ENCODE measurements at places on chromosomes 1 and 21.

- DNase-seq: no peak
Measured at GRCh38 chr21:33259428-33259827, 6.7 kb upstream of the IL10RB start.

DNA sequence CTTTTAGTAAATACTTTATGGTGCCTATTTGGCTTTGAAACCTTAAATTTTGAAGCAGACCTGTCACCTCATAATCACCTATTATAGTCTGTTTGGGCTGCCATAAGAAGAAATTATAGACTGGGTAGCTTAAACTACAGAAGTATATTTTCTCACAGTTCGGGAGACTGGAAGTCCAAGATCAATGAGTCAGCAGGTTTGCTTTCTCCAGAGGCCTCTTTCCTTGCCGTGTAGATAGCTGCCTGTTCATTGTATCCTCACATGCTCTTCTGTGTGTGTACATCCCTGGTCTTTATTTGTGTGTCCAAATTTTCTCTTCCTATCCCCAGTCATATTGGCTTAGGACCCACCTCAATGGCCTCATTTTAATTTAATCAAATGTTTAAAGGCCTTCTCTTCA, 518.2 kb downstream of the ADGRL2 start:
- no peak for DNase-seq

- no peak for DNase-seq
Measured at GRCh38 chr1:107920561-107920960, 44.4 kb downstream of the VAV3 start.

DNA sequence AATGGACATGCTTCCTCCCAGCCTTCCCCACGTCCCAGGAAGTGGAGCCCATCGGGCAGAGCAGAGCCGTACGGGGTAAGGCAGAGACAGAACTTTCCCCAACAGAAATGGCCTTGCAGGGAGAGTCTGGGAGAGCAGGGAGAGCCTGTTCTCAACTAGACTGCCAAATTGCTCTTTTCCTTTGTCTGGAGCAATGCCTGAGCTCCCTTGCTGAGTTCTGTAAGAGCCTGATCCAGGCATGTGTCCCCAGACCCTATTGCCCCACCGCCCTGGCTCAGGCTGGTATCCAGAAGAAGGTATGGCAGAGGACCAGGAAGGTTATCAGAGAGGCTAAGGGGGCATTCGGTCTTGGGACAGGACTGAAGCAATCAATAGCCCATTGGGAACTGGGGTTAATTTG, 79.9 kb downstream of the TMEM53 start:
- no peak for DNase-seq

DNA sequence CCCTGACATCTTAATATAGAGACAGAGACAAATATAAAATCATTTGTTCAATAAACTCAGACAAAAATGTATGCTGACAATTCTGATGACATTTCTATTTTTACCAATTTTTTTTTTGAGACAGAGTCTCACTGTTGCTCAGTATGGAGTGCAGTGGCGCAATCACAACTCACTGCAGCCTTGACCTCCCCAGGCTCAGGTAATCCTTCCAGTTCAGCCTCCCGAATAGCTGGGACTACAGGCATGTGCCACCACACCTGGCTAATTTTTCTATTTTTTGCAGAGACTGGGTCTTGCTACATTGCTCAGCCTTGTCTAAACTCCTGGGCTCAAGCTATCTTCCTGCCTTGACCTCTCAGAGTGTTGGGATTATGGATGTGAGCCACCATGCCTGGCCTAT, 13.6 kb upstream of the SIKE1 start:
- no peak for DNase-seq

GRCh38 chr1:42163536-42164503, 725 bp downstream of the GUCA2A start:
- DNase-seq: no peak

- no peak for DNase-seq
Measured at GRCh38 chr1:151920149-151920548, 10.8 kb upstream of the THEM4 start.

DNA sequence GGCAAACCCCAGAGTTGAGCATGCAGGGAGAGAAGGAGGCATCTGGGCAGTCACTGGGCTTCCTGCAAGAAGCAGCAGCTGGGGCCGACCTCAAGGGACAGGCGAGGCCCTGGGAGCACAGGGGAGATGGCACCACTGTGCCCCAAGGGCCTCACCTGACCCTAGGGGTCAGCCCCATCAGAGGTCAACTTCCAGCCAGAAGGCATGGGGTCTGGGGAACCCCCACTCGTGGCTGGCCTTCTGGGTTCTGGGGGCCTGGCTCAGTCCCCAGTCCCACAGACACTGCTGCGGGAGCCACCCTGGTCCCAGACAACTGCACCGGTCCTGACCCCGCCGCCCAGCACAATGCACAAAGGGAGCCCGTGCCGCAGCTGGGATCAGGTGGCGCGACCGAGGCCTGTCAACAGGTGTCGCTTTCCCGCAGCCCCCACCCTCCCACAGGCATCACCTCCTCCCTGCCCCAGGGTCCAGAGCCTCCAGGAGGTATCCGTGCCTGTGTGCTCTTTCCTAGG, 6.2 kb downstream of the WNT9A start:
- DNase-seq: no peak

DNA sequence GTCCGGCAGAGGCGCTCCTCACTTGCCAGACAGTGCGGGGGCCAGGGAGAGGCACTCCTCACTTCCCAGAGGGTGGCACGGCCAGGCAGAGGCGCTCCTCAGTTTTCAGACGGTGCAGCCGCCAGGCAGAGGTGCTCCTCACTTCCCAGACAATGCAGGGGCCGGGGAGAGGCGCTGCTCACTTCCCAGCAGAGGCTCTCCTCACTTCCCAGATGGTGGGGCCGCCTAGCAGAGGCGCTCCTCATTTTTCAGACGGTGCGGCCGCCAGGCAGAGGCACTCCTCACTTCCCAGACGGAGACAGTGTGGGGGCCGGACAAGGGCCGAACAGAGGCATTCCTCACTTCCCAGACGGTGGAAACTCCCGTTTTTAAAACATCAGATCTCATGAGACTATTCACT, 238.4 kb upstream of the CACYBP start:
- no peak for DNase-seq

DNA sequence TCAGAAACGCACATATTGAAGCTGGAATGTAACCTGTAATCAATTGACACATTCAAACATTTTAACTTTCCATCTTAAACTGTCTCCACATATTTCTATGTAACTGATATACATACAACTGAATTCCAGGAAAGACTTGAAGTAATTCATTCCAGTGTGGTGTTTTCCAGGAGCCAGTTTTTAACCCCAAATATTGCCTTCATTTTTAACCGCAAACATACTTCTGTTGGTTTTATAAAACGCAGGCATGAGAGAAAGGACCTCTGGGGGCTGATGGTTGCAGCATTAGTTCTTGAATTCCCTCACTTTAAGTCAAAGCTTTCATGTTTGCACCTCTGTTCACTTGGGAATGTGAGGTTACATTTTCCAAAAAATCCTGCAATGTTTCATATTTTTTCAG, 204.1 kb downstream of the CRB1 start:
- no peak for DNase-seq

- DNase-seq: no peak
Measured at GRCh38 chr1:87325982-87326738, 2.5 kb upstream of the LMO4 start.

GRCh38 chr1:153612755-153613331, at the start of gene S100A16:
TSS of gene S100A16 (minus strand) at chr1:153613137. CDS start at chr1:153608151, 4,986 bp downstream.
- DNase-seq: no peak

GRCh38 chr21:43640400-43640799, 18.9 kb downstream of the HSF2BP start:
- DNase-seq: no peak

- DNase-seq: no peak
Measured at GRCh38 chr1:235266325-235266724, 61.7 kb downstream of the ARID4B start.

GRCh38 chr1:235317168-235317567, 10.8 kb downstream of the ARID4B start:
- no peak for DNase-seq

DNA sequence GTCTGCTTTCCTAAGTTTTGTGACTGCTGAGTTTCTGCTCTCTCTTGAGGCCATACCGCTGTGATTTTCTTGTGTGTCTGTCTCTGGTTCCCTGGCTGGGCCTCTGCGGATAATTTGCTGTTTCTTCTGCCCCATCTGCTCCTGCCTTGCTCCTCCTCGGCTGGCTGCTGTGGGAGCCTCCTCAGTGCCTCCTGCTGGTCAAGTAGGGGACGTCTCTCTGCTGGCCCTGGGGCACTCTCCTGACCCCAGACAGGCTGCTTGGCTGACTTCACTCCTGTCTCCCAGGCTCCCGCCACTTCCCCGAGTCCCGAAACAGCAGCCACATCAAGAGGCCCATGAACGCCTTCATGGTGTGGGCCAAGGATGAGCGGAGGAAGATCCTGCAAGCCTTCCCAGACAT, 28.5 kb downstream of the ETNK2 start:
- DNase-seq: no peak

DNA sequence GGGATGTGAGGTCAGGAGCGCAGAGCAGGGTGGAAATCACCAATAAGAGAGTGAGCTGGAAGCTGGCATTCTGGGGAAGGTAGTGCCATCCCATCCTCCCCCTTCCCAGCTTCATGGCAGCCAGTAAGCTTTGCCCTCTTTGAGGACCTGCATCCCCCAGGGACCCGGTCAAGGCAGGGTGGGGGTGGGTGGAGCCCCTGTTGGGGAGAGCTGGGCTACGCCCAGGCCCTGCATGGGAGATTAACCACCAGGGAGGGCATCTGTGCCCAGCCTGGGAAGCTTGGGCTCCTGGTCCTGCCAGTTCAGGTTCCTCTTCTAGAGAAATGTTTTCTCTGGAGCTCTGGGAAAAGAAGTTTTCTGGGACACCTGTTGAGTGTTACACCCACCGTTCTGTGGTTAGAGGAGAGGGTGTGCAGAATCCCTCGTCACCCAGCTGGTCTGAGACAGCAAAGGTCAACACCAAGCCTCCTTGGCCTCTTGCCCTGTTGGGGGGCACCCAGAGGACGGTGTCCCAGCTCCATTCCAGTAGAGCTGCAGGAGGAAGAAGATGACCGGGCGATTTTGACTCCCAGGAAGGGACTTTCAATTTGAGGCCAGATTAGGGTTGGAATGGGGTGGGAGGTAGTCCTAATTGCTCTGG, 30.1 kb upstream of the TENT5C start:
- no peak for DNase-seq

DNA sequence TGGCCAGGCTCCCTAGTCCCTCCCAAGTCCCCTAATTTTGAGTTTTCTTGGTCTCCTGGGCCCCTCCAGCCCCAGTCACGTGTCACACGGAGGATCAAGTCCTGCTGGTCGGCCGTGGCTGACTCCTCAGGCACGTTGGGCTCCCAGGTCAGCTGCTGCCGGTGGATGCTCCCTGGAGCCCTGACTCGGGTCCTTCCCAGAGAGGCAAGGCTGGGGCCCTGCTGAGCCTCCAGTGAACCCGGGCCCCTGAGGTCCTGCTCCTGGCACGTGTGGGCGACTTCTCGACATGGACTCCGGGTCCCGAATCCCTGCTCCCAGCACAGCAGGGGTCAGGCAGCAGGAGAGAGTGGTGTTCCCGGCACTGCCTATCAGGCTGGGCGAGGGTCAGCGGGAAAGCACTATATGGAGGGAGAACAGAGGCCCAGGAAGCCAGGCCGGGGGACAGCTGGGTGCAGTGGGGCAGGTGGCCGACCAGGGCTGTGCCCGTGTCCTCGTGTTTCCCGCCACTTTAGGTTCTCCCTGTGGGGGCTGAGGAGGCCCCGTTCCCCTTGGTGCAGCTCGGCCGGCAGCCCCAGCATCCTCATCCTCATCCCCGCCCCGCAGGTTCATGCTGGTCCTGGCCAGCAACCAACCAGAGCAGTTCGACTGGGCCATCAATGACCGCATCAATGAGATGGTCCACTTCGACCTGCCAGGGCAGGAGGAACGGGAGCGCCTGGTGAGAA, 13.2 kb downstream of the TMEM240 start:
- DNase-seq: no peak

DNA sequence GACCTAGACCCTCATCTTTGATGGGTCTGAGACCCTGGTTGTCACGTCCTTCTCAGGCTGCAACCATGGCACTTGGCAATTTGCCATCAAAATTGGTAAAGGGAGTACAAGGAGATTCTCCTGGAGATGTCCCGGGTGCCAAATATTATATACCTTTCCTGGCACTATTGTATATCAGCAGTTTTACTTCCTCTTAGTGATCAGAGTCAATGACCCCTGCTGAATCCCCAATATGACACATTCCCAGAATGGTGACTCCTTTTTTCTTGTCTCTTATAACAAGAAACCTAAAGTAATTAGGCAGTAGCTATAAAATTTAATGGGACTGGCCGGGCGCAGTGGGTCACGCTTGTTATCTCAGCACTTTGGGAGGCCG, 39.6 kb upstream of the CDC42BPA start:
- DNase-seq: no peak

- DNase-seq: no peak
Measured at GRCh38 chr1:56469640-56470371, 109.6 kb downstream of the PLPP3 start.

GRCh38 chr1:1082776-1083415, 8.8 kb upstream of the RNF223 start:
- no peak for DNase-seq

GRCh38 chr1:37914719-37915475, 32.0 kb downstream of the INPP5B start:
- DNase-seq: no peak

DNA sequence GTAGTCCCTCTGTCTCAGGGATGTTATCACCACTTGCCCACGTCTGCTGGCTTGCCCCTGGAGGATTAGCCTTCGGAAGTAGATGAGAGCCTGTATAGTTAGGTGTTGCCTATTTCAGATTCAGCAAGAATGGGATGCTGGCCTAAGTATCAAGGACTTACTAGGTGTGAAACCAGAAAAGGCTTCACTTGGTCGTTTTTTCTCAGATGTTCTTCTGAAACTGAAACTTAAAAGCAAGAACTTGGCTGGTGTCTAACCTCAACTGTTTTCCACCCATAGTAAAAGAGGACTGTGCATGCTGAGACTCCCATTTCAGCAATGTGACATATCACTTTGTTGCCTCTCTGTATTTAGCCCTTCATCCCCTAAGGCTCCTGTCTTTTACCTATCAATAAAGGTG, 67.0 kb upstream of the LRRC53 start:
- DNase-seq: no peak

- DNase-seq: no peak
Measured at GRCh38 chr1:43505077-43505780, 25.5 kb upstream of the PTPRF start.

- DNase-seq: no peak
Measured at GRCh38 chr1:43083375-43083891, 88.7 kb downstream of the EBNA1BP2 start.

GRCh38 chr1:95437011-95437410, 203.0 kb downstream of the RWDD3 start:
- no peak for DNase-seq

DNA sequence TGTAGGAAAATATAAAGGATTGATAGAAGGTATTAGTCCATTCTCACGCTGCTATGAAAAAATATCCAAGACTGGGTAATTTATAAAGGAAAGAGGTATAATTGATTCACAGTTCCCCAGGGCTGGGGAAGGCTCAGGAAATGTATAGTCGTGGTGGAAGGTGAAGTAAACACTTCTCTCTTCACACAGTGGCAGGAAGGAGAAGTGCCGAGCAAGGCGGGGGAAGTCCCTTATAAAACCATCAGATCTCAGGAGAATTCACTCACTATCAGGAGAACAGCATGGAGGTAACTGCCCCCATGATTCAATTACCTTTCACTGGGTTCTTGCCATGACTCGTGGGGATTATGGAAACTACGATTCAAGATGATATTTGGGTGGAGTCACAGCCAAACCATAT, 1806.0 kb downstream of the MRPL39 start:
- DNase-seq: no peak
